Foreskin keratinocyte (primary cell): ENCODE measurements at places on chromosomes 16 and 17. TPM values are rescaled to one million over a fixed set of nuclear protein-coding genes. Genes with fewer than 3 reads are reported as not detected.

TEX19 gene
- 0.07 TPM in 1 of 2 replicates, not detected in the other for total RNA-seq

TLCD3B gene
- total RNA-seq = 0.07 TPM in 1 of 2 replicates, not detected in the other

TPPP3 gene
- total RNA-seq = 0.07 TPM in 1 of 2 replicates, not detected in the other

RUNDC3A gene
- 0.14 and 0.18 TPM in 2 replicates for total RNA-seq

GRCh38 chr16:53510704-53511070, 7.7 kb upstream of the AKTIP start:
- no peak for DNase-seq

DNA sequence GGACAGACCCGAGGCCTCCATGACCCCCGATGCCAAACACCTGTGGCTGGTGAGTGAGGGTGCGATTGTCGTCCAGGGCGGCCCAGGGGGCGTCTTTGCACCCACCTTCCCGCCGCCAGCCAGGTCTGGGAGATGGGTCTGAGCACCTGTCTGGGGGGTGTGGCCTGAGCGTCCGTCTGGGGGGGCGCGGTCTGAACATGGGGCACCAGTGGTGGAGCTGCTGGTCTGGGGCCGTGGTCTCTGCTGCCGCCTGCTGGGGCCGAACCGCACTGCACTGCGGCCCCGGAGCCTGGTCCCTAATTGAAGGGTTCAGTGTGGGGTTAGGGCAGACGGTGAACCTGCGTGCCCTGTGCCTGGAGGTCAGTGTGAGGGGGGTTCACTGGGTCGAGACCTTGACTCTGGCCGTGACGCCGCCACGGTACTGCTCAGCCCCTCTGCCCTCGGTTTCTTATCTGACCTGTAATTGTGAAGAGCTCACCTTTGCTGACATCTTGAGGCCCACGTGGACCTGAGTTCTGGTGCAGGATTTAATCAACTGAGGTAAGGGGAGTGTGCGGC, 12.6 kb upstream of the TCF25 start:
- no peak for DNase-seq

DNA sequence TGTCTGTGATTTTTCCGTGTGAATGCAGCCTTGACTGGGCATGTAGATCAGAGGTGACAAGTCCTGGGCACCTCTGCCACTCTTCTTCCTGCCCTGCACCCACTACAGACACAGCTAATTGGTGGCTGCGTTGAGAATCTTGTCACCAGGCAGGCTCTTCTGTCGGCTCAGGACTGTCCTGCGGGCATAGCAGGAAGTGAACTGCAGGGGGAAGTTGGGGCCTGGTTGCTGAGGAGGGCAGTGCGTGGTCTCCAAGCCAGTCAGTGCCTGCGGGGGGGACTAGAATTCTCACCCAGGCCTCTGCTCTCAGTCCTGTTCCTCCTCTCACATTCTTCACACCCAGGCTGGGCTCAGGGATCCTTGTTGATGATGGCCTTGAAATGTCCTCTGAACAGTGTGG, 50.5 kb downstream of the JPH3 start:
- no peak for DNase-seq

DNA sequence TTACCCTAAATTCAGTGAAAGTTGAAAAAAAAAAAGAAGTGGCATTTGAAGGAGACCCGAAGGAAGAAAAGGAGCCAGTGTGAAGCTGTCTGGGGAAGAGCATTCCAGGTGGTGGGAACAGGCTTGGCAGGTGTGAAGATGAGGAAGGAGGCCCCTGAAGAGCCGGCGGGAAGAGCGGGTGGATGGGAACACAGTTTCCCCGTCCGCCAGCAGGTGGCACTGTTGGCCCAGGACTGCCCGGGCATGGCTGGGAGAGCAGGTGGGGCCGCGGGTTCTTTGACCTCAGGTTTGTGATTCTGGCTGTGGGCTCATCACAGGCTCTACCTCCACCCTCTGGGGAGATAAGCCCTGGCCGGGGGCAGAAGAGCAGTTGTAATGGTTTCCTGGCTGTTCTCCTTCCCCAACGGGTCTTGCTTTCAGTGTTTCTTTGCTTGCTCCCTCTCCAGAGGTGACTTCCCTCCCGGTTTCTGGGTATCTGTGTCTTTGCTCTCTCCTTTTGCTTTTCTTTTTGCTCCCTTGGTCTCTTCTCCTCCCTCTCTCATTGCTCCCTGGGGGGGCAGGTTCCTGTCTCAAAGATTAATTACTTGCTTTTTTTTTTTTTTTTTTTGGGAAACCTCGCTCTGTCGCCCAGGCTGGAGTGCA, 32.3 kb downstream of the RAP1GAP2 start:
- no peak for DNase-seq

GRCh38 chr16:66459878-66460277, 32.8 kb downstream of the BEAN1 start:
- DNase-seq = no peak

DNA sequence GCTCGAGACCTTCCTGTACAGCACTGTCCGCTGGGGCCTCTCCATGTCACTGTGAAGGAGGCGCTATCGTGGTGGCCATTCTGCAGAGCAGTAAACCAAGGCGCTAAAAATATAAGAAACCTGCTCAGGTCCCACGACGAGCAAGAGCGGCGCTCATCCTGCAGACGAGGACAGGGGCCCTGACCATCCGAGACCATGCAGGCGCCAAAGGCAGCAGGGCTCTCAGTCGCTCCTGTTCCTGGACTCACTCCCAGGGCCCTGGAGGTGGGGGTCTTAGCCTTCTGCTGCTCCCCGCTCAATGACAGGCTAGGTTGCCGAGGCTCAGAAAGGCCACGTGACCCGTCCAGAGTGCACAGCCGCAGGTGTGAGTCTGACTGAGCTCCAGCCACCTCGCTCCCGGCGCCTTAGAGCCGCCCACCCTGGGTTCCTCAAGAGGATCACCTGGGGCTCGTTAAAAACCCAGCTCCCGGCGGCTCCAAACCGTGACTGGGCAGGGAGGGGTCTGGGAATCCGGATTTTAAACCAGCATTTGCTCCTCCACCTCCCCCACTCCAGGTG, 509 bp upstream of the ATP2C2 start:
- DNase-seq = no peak

- no peak for DNase-seq
These were observed 85.4 kb downstream of the PPM1E start for GRCh38 chr17:58840820-58841612.

- peak; percentile 91 for DNase-seq
These were observed 308.9 kb upstream of the DYNLRB2 start for GRCh38 chr16:80231888-80232287.

DNA sequence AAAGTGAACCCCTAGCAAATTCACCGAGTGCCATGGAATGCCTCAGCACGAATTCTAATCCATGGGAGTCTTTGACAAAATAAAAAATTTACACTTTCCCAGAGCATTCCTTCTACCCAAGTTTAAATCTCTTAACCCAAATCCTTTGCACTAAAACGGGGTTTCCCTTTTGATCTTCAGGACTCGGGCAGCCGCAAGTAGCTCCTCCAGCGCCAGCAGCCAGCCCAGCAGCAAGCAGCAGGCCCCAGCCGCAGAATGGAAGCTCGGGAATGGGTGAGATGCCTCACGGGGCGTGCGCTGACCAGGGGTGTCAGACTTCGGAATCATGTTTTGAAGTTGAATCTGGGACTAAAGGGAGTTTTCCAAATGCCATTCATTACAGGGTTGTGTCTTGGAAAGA, 42.4 kb downstream of the RPA1 start:
- DNase-seq = no peak

DNA sequence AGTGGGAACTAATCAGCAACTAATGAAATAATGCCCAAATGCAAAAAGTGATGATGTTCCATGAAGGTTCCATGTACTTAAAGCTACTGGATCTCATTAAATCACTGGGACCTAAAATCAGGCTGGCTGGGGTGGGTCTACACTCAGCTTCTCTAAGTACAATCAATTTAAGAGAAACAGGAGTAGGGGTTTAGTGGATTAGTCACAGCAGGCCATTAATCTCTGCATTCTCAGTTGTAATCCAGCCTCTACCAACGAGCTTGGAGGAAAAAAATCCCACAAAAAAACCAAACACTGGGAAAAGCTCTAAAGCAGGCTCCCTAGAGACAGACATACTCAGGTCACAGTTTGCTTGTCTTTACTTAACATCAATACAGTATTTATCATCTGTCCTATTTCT, 15.0 kb downstream of the CA10 start:
- no peak for DNase-seq

GRCh38 chr16:65827231-65827630, 539.3 kb upstream of the CDH5 start:
- DNase-seq = no peak

GRCh38 chr17:3004150-3004801, 59.1 kb downstream of the OR1D5 start:
- peak; percentile 88 for DNase-seq
